ENCODE measurements at places on chromosomes 1 and 21.
A peak's percentile ranks its signal among the peaks of the same experiment; 100 is the strongest.

DNA sequence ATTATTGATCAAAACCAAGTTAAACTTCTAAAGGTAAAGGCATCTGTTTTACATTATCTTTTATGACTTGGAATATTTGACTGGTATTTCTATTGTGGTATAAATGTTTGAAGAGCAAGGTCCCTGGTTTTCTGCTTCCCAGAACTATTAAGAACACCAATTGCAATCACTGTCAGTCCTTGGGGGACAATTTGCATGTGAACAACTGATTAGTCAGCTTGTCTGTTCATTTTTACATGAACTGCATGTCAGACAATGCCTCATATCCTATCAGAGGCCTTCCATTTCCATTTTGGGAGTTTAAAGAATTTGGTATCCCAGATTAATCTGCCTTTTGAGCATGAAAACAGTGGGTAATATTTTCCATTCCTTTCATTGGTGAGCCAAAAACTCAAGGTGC, 654.9 kb upstream of the USP24 start:
- DNase-seq, result no peak

- no peak for DNase-seq
Observed at GRCh38 chr21:45209685-45210284, 77.9 kb downstream of the POFUT2 start.

DNA sequence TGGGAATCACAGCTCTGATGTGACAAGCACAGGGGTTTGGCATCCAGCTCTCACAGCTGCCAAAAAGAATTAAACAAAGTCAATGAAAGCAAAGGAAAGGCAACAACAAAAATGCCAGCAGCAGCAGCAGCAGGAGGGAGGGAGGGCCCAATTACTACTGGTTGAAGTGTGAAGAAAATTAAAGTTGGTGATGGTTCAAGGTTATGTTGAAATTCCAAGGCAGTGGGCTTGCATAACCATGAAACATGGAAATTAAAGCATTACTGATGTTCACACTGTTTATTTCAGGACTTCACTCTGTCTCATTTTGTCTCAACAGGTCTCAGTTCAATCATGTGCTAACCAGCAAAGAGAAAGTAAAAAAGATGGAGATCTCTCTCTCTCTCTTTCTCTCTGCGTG, 220.3 kb upstream of the LYPLAL1 start:
- no peak for DNase-seq

- DNase-seq, result no peak
Observed at GRCh38 chr1:219304227-219305226, 130.8 kb downstream of the LYPLAL1 start.

DNA sequence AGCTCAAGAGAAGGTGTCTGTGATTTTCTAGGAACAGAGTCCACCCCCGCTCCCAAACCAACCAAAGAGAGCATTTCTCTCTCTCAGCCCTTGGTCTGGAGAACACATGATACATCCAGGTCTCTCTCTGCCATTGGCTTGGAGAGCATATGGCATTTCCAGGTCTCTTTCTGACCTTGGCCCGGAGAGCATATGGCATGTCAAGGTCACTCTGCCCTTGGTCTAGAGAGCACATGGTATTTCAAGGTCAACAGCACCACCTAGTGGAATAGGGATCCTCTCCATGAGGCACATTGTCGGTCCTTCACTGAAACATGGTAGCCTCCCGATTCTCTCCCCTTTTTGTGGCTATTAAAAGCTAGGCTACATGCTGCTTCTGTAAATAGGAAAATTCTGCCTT, 437.7 kb upstream of the OLFM3 start:
- DNase-seq, result peak; percentile 32

- no peak for DNase-seq
Observed at GRCh38 chr1:27752360-27752759, 20.7 kb upstream of the STX12 start.

- no peak for DNase-seq
Observed at GRCh38 chr1:16065269-16065576, 8.2 kb downstream of the FAM131C start.

DNA sequence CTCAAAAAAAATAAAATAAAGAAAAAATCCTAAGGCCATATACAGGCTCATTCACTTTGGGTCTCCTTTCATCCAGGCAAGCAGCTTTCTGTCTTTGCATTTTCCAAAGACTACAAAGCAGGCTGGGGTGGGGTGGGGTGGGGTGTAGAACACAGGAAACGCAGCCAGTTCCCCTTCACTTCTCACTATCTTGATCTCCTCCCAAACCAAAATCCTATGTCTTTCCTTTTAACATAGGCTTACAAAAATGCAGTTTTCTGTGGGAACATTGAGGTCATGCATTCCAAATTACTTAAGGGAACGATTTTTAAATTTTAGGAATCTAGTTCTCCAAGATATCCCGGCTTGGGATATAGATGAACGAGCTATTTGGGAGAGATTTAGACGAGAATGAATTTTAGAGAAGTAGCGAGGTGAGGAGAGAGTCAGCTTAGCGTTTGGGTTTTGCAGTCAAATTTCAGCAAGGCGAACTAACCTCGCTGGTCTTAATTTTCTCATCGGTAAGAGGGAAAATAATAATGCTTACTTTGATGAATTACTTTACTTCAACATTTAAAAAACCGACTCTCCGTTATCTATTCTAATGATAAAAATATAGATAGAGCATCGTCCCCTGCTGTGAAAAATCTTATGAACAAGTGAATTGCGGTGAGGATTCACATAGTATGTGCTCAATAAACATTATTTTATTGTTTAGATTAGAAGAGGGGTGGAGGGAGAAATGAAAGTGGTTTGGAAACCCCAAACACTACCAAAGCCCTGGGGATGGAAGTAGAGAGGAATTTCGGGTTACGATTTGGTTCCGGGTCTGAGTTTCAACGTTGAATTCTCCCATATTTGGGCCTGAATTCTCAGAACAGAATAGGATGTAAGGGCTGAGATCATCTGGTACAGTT, 735 bp upstream of the STX12 start:
- DNase-seq, result no peak

- DNase-seq, result peak; percentile 12
Observed at GRCh38 chr1:56506951-56507491, 72.3 kb downstream of the PLPP3 start.

- no peak for DNase-seq
Observed at GRCh38 chr1:151574575-151575529, 34.7 kb downstream of the TUFT1 start.

- no peak for DNase-seq
Observed at GRCh38 chr1:118250232-118250631, 65.2 kb upstream of the SPAG17 start.

GRCh38 chr1:83715550-83715949, 283.4 kb downstream of the TTLL7 start:
- DNase-seq, result no peak

DNA sequence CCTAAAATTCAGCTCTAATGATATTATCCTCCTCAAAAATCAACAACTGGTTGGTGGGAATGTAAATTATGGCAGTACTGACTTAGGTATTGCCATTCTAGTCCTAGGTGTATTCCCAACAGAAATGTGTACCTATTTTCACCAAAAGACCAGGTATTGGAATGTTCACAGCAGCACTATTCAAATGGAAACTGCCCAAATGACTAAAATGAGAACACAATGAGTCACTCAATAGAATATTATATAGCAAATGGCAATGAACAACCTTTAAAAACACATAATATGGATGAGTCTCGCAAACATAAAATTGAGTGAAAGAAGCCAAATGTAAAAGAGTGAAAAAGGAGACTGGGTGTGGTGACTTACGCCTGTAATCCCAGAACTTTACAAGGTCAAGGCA, 44.9 kb downstream of the GADD45A start:
- DNase-seq, result no peak

- DNase-seq, result no peak
Observed at GRCh38 chr1:52358851-52359497, 7.0 kb downstream of the CC2D1B start.

- no peak for DNase-seq
Observed at GRCh38 chr1:178142806-178143205, 48.9 kb downstream of the RASAL2 start.

DNA sequence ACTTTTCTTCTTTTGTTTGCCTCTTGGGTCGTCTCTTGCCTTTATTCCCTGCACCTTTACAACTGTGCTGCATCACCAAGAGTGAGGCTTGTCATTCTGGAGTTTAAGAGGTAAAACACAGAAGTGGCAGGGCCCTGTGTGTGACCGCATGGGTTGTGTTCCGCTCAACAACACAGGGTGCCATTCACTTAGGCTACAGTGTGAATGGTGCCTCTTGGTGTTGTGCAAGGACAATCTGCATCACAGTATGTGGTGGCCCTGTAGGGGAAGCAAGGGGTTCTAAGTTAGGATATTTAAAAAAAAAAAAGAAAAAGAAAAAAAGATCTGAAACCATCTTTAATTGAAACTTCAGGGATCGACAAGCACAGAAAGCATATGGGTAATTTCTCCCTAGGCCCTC, 38.2 kb downstream of the BRINP2 start:
- DNase-seq, result no peak

Measured in SHP77 treated with DMSO at 0.1 percent for 48 hours (cell line).